ENCODE measurements at places on chromosomes 7 and 10. TPM values are rescaled to one million over a fixed set of nuclear protein-coding genes. Genes with fewer than 3 reads are reported as not detected.

GRCh38 chr10:28892818-28893547, 215.7 kb downstream of the BAMBI start:
- H3K27ac ChIP-seq = no peak overlapping the region
- DNase-seq = no peak
- H3K27me3 ChIP-seq = no peaks in the 10 kb centered on the region
- no peak overlapping the region for H3K4me3 ChIP-seq

DNA sequence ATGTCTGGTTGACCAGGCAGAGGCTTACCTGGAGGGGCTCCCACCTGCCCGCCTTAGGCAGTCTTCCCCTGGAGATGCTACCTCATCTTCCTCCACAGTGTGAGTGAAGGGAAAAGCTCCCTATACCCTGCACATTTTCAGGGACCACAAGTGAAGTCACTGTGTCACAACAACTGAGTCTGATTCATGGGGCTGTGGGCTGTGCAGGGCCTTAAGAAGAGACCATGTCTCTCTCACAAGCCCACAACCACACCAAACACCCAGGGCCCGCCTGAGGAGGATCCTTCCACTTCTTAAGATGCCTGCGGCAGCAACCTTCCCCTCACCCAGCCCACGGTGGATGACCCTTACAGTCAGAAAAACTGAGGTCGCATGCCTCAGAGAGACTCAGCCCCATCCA, 118.3 kb downstream of the KMT2E start:
- H3K36me3 ChIP-seq = no peaks in the 10 kb centered on the region
- no peak for DNase-seq
- H3K4me1 ChIP-seq = no peaks in the 10 kb centered on the region
- H3K27ac ChIP-seq = no peak overlapping the region
- no peak overlapping the region for H3K4me3 ChIP-seq

DNA sequence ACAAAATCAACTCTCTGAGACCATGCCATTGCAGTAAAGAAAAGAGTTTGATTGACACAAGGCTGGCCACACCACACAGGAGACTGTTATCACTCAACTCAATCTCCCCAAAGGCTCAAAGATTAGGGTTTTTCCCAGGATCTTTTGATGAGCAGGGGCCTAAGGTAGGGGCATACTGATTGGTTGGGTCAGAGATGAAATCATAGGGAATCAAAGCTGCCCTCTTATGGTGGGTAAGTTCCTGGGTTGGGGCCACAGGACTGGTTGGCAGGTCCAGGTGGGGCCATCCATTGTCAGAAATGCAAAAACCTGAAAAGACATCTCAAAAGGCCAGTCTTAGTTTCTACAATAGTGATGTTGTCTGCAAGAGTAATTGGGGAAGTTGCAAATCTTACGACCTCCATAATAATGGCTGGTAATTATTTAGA, 91.6 kb downstream of the AKR1D1 start:
- H3K4me1 ChIP-seq = no peaks in the 10 kb centered on the region
- no peaks in the 10 kb centered on the region for H3K27me3 ChIP-seq
- no peak overlapping the region for H3K27ac ChIP-seq

GRCh38 chr7:106346678-106347217, 62.0 kb upstream of the NAMPT start:
- H3K27ac ChIP-seq = no peak overlapping the region
- no peaks in the 10 kb centered on the region for H3K27me3 ChIP-seq
- no peaks in the 10 kb centered on the region for H3K36me3 ChIP-seq
- no peak overlapping the region for H3K4me3 ChIP-seq
- no peaks in the 10 kb centered on the region for H3K4me1 ChIP-seq

TBX20 gene
- total RNA-seq = not detected

DNA sequence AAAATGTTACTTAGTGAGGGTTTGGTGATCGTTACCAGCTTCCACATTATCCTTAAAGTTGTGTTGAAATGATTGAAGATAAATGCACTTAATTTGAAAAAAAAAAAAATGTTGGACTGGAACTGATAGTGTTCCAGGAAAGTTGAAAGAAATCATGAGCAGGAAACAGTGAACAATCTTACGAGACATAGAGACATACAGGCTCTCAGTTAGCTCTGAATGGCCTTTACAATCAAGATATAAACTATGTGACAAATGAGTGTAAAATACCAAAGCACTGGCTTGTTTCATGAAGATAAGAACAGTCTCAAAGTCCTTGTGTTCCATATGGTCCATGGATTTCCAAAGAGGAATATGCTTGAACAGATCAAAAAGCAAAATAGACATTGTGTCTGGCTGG, 430.1 kb upstream of the ETV1 start:
- H3K4me3 ChIP-seq = no peak overlapping the region
- H3K27me3 ChIP-seq = no peaks in the 10 kb centered on the region
- H3K36me3 ChIP-seq = no peaks in the 10 kb centered on the region
- DNase-seq = no peak
- no peak overlapping the region for H3K27ac ChIP-seq

STOX1 gene
- 2.9 TPM for total RNA-seq

DNA sequence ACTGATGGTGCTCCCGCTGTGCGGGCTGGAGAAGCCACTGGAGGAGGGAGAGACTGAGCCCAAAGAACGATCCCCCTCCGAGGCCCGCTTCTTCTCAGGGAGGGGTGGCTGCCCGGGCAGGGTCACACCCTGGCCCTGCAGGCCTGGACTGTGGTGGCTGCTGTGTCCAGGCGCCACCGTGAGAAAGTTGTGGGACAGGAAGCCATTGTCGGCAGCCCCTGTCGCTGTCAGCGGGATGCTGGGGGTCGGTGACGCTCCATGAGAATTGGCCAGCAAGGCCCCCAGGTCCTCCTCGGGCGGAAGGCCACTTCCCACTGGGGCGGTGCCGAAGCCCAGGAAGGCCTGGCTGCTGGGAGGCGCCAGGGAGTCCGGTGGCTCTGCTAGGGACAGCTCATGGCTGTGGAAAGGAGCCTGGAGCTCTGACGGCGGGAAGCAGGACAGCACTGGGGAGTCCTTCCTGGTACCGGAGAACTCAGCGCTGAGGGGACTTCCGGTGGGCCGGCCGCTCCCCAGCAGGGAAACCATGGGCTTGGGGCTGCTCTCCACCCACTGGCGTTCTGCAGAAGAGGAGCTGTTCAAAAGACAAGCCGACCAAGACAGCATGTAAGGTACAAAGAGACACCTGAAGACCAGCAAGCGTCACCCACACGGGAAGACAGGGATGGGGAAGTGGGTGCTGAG, 278.8 kb downstream of the TNS3 start:
- no peak overlapping the region for H3K4me3 ChIP-seq
- no peaks in the 10 kb centered on the region for H3K4me1 ChIP-seq
- no peaks in the 10 kb centered on the region for H3K36me3 ChIP-seq
- H3K27me3 ChIP-seq = no peaks in the 10 kb centered on the region
- no peak overlapping the region for H3K27ac ChIP-seq

ZNF727 gene
- total RNA-seq = not detected

DNA sequence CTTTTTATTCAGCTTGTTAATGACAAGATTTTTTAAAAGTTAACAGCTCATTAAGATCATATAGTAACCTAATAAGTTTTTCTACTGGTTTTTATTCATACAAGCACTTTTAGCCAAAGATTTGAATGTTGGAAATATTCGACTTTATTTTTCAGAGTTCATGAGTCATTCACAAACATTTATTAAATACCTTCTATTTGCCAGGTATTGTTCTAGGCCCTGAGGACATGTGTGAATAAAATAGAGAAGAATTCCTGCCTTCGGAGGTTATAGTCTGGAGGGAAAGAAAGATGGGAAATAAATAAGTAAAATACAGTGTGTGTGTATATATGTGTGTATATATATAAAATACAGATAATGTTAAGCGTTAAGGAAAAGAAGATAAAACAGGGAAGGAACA, 31.5 kb downstream of the BTAF1 start:
- H3K27me3 ChIP-seq = no peaks in the 10 kb centered on the region
- no peak overlapping the region for H3K27ac ChIP-seq
- H3K36me3 ChIP-seq = no peaks in the 10 kb centered on the region
- H3K4me3 ChIP-seq = no peak overlapping the region
- DNase-seq = no peak
